CMK (cell line): ENCODE measurements at places on chromosomes 7 and 10.
A peak's percentile ranks its signal among the peaks of the same experiment; 100 is the strongest.

DNA sequence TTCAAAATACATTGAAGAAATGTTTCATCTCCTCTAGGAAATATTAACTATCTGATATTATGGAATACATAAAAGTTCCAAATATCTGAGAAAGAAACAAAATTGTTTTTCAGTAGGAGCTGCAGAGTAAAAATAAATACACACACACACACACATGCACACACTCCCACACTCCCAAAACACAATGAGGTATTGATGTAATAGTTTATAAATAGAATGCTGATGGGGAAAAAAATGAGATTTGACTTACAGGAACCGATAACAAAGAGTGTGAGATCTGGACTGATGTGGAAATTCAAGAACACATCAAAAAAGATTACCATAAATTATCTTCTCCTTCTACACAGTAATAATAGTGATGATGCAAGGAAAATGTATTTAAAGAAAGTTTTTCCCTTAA lies 438.0 kb upstream of the CELF2 start:
- no peak for DNase-seq

DNA sequence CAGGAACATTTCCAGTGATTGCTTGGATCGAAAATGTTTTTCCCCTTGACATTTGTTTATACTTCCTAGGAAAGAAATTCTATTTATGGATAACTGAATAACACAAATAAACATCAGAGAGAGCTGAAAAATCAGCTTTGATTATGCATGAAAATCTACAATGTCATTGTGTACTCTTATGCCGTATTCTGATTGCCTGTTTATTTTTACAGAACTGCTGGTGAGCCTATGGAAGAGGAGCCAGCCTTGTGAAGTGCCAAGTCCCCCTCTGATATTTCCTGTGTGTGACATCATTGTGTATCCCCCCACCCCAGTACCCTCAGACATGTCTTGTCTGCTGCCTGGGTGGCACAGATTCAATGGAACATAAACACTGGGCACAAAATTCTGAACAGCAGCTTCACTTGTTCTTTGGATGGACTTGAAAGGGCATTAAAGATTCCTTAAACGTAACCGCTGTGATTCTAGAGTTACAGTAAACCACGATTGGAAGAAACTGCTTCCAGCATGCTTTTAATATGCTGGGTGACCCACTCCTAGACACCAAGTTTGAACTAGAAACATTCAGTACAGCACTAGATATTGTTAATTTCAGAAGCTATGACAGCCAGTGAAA lies 121.5 kb downstream of the TWIST1 start:
- DNase-seq, result no peak

DNA sequence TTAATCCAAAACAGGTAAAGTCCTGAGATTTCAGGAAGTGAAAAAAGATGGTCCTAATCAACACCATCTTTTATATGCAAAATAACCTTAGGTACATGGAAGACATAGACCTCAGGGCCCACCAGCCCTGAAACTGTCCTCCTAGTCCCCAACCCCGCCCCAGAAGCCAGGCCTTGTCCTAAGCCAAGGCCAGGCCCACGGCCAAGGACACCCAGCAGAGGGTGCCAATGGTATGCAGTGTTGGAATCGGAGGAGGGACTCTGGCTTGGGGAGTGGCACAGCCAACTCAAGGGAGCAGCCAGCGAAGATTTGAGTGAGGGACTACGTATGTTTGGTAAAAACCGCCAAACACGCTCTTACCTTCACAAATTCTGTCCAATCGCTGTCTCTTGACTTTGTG lies 96.7 kb downstream of the ZRANB1 start:
- DNase-seq, result no peak

- DNase-seq, result no peak
Measured at GRCh38 chr7:49247759-49248158, 323.4 kb downstream of the CDC14C start.

- no peak for DNase-seq
Measured at GRCh38 chr10:412109-412508, 276.9 kb downstream of the ZMYND11 start.

GRCh38 chr10:88288320-88289059 lies 294.6 kb downstream of the RNLS start:
- DNase-seq, result no peak

DNA sequence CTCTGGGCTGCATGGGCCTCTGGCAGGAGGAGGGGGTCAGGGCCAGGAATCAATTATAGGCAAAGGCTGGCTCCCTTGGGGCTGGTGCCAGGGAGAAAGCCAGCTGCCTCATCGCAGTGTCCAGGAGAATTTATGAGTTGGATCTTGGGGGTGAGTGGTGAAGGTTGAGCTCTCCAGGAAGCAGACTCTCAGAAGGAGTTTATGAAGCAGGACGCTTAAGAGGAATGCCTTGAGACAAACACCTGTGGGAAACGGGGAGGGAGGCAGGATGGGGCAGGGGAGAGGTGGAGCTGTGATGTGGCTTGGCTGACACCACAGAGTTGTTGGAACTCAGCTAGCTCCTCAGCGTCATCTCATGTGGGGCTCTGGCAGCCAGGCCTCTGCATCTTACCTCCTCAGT lies 428.5 kb downstream of the RPS24 start:
- DNase-seq, result no peak

DNA sequence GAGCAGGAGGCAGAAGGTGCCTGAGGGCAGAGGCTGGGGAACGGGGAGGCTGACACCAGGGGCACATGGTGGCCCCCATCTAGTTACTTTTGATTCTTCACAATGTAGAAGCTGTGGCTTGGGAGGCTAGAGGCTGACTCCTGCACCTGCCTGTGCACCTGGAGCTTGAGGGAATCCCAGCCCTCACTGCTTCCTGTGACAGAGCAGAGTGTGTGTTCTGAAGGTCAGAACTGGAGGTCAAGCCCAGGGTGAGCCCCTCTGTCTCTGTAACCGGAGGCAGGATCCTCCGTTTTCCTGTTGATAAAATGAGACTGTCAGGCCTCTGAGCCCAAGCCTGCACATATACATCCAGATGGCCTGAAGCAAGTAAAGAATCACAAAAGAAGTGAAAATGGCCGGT lies 124.8 kb downstream of the ACTR3B start:
- DNase-seq, result no peak

DNA sequence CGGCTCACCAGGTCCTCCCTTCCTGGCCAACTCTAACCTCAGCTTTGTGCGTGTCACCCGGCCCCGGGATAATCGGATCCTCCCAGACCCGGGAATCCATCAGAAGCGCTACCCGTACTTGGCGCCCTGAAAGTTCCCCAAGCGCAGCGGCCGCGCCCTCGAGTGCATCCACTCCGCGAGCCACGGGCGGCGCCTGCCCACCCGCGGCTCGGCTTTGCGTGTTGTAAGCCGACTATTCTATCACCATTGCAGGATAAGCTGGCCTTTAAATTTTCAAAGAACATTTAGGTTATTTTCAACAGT lies 35.7 kb upstream of the EBLN1 start:
- DNase-seq, result no peak

- no peak for DNase-seq
Measured at GRCh38 chr7:4951903-4952636, 6.9 kb downstream of the MMD2 start.

- DNase-seq, result no peak
Measured at GRCh38 chr10:68938117-68938516, 17.9 kb upstream of the DDX21 start.

- no peak for DNase-seq
Measured at GRCh38 chr10:48474765-48475365, 130.0 kb downstream of the ARHGAP22 start.

DNA sequence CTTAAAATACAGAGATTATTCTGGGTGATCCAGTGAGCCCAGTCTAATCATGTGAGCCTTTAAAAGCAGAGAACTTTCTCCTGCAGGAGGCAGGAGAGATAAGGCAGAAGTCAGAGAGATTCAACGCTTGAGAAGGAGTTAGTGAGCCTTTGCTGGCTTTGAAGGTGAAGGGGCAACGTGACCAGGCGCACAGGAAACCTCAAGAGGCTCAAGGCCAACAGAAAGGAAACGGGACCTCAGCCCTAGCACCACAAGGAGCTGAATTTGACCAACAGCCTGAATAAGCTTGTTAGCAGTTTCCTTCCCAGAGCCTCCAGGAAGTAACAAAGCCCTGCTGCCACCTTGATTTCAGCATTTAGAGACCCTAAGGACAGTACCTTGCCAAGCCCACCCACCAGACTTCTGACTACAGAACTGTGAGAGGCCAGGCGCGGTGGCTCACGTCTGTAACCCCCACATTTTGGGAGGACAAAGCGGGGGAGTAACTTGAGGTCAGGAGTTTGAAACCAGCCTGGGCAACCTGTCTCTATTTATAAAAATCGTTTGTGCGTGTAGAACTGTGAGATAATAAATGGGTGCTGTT lies 87.3 kb upstream of the KAT6B start:
- peak; percentile 52 for DNase-seq

DNA sequence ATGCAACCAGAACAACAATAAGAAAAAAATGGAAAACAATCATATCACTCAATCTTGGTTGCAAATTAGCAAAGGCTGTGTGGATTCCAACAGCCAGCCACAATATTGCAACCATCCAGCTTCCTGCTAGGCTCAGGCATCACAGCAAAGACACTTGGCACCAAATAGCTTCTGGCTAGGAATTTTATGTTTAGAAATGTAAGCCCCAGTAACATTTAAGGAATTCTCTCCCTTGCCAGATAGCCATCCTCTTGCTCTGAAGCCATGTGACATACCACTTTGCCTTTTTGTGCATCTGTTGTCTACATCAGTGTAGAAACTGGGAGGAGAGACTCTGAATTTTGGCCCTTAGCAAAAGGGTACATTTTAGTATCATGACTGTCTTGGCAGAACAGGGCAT lies 22.2 kb downstream of the MKX start:
- DNase-seq, result no peak

DNA sequence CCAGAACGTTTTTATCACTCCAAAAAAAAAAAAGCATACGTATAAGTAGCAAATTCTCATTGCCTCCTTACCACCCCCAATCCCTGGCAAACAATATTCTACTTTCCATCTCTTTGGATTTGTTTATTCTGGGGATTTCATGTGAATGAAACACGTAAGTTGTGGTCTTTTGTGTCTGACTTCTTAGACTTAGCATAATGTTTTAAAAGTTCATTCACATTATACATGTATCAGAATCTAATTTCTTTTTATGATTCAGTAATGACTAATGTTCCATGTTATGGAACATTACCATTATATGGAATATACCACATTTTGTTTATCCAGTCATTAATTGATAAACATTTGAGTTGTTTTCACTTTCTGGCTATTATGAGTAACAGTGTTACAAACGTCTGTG lies 12.5 kb upstream of the KLHL7 start:
- no peak for DNase-seq

DNA sequence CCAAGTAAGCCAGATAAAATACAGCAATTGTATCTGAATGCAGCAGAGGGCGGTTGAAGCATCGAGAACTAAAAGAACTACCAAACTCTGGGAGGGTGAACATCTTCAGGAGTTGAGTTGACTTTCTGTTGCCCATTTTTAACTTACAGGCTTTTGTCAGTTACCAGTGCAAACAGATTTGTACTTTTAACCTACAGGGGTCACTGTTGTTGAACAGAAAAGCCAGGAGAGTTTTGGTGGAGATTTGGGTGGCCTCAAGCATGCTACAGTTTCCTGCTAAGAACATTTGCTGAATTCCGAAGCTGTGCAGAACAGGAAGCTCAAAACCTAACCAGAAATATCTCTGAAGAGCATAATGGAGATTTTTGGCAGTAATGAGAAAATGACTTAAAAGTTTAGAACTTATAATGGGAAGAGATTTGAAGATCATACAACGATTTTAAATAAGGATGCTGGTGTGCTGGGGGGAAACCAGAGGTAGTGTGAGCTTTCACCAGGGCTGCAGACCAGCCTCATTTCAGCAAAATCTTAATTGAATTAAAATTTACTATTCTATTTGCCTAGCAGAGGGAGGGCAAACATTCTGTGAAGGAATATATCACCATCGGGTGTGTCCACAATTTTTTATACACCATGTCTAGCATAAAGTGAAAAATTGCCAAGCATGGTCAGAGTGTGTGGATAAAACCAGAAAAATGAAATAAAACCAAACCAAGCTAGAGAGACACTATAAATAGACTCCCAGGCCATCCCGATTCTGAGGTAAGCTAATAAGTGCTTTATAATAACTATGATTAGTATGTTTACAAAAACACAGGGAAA lies 208.6 kb upstream of the CCDC6 start:
- DNase-seq, result no peak

- DNase-seq, result no peak
Measured at GRCh38 chr7:49644396-49645166, 128.9 kb upstream of the VWC2 start.

DNA sequence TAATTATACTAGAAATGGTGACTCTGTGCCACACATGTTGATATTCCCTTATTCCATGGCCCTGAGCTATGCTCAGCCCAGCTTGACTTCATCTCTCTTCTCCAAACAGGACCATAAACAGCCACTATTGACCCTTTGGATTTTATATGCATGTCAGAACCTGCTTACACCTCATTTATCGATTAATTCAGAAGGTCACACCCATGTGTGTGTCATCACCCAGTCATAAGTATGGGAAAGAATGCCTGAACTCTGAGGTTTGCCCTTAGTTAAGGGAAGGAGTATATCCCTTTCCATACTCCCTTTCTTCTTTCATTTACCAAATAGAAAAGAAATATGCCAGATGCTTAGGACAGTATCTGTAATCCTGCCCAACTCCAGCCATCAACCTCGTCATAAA lies 602.3 kb downstream of the SORCS3 start:
- DNase-seq, result no peak

DNA sequence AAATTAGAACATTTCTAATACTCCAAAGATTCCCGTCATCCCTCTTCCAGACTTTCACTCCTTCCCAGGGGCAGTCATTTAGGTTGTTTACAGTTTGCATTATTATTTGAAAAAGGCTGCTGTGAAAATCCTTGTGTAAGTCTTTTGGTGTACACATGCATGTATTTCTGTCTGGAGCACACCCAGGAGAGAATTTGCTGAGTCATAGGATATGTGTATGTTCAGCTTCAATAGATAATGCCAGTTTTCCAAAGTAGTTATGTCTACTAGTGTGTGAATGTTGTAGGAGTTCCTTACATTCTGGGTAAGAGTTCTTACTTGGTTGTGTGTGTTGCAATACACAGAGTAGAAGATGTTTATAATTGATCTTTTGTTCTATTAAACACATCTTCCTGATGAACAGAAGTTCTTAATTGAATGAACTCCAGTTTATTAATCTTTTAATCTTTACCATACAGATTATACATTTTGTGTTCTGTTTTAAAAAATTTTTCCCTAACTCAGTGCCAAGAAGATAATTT lies 25.3 kb downstream of the CROT start:
- no peak for DNase-seq

DNA sequence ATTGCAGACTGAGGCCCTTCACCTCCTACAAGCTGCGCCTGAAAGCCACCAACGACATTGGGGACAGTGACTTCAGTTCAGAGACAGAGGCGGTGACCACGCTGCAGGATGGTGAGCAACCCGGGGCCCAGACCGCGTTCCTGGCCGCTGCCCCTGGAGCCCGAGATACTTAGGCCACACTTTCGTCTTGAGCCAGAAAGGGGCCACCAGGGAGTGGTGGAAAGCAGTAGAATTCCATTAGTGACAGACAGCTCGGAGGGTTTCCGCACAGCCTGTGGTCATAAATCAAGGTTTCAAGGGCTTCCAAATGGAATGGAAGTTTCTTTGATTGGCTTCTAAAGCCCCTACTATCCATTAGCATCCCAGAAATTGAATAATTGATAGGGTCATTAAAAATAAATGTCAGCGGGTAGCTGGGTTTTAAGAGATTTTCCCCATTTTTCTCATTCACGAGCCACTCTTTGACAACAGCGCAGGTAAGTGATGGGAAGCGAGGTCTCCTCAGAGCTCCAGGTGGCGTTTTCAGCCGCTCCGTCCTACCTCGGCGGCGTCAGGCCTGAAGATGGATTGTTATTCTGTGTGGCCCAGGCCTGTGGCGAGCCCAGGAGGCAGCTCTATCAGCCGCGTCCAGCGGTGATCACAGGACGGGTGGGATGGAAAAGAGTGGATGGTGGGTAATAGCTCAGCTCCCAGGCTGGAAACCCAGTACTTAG lies 523.5 kb upstream of the FOXK1 start:
- DNase-seq, result no peak
